ENCODE measurements at places on chromosomes 7 and 10.

DNA sequence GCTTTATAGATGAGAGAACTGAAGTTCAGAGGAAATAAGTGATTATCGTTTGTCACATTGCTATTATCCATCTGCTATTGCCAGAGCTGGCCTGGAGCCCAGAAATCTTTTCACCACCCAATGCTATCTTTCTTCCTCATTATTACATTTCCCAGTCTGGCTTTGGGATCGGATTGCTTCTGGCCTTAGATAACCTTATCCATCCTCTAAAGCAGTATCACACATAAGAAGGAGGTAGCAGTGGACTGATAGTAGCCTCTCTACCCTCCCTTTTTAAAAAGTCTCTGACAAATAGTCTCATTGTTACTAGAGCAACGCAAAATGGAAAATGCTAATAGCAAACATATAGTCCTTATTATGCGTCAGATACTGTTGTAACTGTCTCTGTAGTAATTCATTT, 1.3 kb upstream of the CLDN12 start:
- no peak for DNase-seq

GRCh38 chr7:47779341-47779771, 168.9 kb downstream of the PKD1L1 start:
- DNase-seq, result no peak

DNA sequence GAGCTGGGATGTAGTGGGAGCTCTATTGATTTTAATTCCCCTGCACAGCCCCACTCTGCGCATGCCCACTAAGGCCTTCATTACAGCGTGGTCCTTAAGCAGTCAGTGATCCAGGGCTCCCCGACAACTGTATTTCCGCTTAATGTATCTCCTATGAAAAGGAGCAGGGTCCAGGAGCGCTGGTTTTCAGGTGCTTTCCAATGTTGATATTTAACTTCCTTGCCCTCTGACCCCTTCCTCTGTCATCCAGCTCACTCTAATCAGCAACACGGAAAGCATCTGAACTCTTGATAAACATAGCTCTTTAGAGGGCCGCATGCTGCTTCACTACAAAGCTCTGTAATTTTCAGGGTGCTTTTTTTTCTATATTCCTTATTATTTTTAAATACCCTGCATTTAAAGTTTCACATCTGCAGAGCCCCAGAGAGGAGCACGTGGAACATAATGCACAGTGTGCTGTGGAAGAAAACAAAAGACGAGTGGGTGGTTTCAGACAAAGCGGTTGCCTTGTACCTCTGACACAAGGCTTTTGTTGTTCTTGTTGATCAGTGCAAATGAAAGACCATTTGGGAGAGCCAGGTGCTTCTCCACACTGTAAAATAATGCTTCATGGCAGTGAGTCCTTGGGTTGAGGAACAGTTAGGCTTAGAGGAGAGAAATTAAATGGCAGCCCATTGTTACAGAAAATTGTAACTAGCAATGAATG, 465.9 kb upstream of the CELF2 start:
- no peak for DNase-seq

- no peak for DNase-seq
Observed at GRCh38 chr10:96708456-96708855, 11.9 kb downstream of the PIK3AP1 start.

GRCh38 chr10:126969310-126969709, 64.1 kb downstream of the DOCK1 start:
- DNase-seq, result no peak

- no peak for DNase-seq
Observed at GRCh38 chr10:63965846-63966245, 444.6 kb downstream of the REEP3 start.

DNA sequence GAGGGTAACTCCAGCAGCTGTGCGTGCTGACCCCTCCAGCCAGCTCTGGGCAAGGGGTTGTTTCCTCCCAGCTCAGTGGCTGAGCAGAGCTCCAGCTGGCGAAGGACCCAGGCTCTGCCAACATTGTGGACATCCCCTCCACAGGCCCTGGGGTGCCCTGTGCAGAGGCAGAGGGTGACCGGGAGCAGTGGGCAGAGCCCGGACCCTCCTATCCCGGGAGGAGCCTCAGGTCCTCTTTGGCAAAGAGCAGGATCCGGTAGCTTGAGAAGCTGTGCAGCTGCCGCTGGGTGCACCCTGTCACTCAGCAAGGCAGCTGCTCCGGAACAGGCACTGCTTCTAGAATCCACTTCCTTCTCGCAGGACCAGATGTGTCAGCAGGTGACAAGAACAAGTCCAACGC, 175.9 kb downstream of the EBF3 start:
- no peak for DNase-seq

DNA sequence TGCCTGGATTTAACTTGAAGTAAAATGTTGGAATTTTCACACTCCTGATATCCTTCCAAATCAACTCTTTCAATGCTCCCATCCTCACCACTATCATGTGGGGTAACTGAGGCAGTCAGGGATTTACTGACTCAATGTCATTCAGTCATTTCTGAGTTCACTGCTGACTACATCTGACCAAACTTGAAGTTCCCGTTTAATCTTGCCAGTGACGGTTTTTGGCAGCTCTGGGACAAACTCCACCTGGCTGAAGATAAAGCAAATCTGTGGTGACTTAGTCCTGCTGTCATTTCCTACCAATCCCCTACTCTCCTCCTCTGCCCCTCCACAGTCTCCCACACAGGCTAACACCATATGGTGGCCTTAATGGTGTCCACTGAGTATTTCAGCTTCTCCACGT, 22.7 kb upstream of the ACSM6 start:
- DNase-seq, result no peak

- no peak for DNase-seq
Observed at GRCh38 chr10:127943336-127943910, 36.5 kb downstream of the PTPRE start.

Measured in stimulated activated CD4-positive, alpha-beta T cell treated with anti-CD3 and anti-CD28 coated beads, Interleukin-2, amount 100 ng/mL, for 24 hours (primary cell).